ENCODE measurements at places on chromosomes 7 and 10.

DNA sequence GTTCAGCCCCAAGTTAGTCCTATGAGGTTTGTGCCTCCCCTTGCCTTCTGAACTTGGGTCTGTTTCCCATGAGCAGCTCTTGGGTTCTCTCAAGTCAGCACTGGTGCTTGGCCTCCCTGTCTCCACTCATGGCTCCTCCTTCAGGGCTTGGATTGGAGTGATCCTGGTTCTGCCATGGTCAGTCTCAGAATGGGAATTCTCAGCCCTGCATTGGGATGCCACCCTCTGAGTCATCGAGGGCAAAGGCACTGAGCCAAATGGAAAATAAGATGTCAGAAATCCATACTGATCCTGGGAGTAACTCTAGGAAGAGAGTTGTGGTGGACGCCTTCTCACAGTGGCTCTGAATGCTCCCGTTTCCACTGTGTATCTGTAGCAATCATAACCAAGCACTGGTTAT is 233.4 kb upstream of the HABP2 start:
- no peak for DNase-seq

DNA sequence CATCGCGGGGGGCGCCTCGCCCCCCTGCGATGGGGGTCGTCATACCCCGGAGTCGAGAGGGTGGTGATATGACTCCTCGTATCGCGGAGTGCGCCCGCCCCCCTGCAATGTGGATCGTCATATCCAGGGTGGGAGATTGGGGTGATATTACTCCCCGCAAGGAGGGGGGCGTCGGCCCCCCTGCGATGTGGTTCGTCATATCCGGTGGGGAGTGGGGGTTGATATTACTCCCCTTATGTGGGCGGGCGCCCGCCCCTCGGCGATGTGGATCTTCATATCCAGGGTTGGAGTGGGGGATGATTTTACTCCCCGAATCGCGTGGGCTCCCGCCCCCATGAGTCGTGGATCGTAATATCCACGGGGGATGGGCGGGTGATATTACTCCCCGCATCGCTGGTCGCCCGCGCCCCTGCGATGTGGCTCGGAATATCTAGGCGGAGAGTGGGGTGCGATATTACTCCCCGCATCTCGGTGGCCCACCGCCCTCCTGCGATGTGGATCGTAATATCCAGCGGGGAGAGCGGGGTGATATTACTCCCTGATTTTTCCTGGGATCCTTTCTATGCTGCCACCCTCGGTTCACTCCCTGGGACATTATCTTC is 36.9 kb downstream of the MEIG1 start:
- no peak for DNase-seq

GRCh38 chr10:92813979-92814378 is 34.3 kb upstream of the EXOC6 start:
- DNase-seq = no peak

- DNase-seq = no peak
Observed at GRCh38 chr7:14855033-14855794, 47.3 kb downstream of the DGKB start.

DNA sequence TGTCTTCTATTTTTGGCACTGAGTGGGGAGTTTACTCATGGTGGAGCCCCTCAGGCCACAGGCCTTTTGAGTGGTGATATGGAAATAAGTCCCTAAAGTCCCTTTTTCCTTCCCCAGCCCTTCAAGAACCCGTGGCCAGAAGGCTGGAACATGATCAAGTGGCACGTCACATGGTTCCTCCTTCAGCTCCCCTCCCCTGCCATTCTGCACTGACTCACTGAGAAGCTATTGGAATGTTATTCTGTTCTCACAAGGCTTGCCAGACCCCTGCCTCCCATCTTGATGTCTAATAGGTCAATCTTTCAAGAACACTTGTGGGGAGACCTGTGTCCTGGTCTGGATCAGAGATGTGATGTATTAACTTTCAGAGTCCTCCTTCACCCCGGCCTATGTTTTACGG is 279.8 kb downstream of the SEC23IP start:
- no peak for DNase-seq

DNA sequence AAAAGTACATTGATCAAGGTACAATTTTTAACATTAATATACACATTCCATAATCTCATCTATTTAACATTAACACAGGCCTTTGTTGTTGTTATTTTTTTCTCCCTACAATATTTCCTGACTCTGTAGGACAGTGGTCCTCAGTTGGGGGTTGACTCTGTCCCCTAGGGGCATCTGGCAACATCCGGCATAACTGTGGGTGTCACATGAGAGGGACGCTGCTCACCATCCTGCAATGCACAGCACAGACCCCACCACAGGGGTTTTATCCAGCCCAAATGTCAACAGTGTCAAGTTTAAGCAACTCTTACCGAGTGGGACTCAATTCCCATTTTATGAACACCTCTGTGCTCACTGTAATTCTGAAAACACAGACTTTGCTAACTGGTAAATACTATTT is 8.8 kb downstream of the IDI1 start:
- no peak for DNase-seq

DNA sequence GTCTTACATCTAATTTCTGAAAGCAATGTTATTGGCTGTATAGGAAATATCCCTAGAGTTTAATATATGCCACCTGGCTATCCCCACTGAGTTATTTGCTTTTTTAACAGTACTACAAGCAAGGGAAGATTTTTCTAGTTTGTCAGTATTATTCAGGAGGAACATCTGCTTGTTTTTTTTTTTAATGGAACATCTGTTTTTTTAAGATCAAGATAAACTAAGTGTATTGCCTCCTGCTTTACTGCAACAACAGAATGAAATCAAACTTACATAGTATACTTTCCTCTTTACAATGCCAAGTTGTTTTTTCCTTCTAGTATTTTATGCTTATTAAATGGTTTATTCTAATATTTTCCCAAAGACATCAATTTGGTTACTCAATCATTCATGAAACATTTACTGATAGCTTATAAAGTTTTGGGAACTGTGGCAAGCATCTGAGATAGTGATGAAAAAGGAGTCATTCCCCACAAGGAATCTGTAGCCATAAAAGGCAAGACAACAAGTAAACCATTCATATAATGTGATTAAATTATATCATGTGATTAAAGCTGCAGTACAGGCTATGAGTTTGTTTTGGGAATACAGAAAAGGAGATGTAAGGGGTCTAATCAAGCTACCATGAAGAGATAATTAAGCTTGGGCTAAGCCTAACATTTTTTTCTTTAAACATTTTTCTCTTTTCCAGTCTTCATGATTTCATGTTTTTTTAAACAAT is 17.4 kb downstream of the MTPN start:
- no peak for DNase-seq

DNA sequence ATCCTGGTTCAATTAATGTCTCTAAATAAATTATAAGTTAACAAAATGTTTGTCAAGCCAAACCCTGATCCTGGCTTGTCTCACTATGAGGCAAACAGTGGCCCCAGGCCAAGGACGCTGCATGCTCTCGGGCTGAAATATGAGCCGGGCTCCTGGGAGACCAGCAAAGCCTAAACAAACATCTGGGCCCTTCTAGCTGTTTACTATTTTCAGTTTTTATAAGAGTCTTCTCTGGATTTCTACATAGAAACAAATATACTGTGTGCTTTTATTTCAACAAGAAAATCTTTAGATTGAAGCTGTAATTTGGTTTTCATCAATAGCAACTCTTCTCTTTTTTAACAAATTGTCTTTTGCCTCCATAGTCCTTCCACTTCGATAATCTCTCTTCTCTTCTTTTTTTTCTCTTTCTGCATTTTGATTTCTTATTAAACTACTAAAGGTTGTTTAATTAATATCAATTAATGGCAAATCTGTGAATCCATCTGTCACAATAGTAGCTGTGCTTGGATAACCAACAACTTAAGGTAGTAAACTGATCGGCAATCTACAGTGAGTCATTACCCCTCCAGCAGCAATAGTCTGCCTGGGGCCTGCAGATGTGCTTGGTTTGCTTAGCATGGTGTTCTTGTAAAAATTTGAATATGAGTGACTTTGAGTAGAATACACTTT is 83.3 kb upstream of the DNAJC1 start:
- DNase-seq = no peak

Measured in CD4-positive, alpha-beta T cell treated with Interleukin-2 at 100 ng/mL for 4 hours (primary cell).